ENCODE measurements at places on chromosomes 6 and 20.

DNA sequence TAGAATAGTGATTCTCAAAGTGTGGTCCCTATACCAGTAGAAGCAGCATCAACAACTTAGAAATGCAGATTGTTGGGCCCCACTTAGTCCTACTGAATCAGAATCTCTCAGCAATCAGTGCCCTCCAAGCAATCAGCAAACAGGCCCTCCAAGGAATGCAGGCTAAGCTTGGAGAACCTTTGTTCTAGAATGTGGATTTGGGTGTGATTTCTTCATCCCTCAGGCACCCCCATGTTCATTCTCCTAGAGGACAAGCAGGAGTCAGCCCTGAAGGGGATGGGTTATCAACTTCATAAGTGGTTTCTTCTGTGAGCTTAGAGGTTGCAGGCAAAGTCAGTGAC lies 40.5 kb upstream of the TAF8 start:
- no peak for DNase-seq

- DNase-seq, result no peak
Measured at GRCh38 chr6:75205776-75206575, at the start of gene COL12A1. TSS of gene COL12A1 (minus strand) at chr6:75206053. CDS start at chr6:75202792, 3,261 bp downstream.

DNA sequence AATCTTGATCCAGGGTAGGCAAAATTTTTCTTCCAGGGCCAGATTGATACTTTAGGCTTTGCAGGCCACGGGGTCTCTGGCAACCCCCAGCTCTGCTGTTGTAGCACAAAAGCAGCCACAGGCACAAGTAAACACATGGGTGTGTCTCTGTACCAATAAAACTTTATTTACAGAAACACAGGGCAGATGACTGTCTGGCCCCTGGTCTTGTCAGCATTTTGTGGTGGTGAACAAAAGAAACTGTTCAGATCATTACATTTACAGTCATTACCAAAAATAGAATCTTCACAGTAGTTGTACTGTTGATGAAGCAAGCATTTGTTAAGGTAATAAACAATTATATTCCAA lies 45.0 kb upstream of the KIF25 start:
- no peak for DNase-seq

GRCh38 chr6:116973976-116974375 lies 96.9 kb downstream of the RFX6 start:
- no peak for DNase-seq

- no peak for DNase-seq
Measured at GRCh38 chr6:20360471-20361119, 41.1 kb upstream of the E2F3 start.

GRCh38 chr6:158955255-158955654 lies 44.7 kb downstream of the RSPH3 start:
- no peak for DNase-seq

DNA sequence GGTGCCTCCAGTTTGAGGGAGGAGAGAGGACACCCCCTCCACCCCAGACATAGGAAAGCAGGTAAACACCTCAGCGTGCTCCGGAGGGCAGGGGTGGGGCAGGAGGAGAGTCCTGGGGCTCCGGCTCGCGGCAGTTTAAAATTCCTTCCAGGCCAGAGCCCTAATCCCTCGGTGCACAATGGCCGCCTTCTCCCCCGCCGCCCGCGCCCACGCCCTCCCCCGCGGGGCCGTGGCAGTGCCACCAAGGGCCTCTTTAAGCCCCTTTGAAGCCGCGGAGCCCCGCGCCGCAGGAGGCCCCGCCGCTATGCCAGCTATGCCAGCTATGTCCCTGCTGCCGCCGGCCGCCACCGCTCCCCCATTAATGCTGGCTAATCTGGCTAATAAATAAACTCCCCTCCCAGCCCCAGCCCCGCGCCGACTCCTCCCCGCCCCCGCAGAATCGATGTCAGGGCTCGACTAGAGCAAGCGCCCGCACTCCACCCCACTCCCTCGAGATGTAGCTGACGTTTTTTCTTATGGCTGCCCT lies 125.1 kb downstream of the MRPL14 start:
- DNase-seq, result no peak

GRCh38 chr6:163900570-163900969 lies 486.1 kb downstream of the QKI start:
- no peak for DNase-seq

DNA sequence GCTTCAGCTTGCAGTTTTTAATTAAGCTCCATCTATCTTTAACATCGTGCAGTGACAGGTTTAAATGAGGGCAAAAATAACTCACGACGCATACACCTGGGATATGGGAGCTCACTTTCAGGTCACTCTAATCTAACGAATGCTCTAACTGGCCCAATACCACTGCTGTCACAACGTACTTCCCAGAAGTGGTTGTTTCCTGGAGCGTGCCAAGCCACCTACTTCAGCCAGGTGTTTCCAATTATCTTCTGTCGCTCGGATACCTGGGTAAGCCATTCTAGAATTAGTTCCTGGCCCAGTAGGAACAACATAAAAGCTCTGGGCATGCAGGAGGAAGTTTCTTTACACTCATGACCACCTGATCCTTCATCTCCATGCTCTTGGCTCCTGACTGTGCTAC lies 147.4 kb downstream of the FOXC1 start:
- DNase-seq, result no peak

- no peak for DNase-seq
Measured at GRCh38 chr6:34350137-34350933, 42.1 kb downstream of the NUDT3 start.

DNA sequence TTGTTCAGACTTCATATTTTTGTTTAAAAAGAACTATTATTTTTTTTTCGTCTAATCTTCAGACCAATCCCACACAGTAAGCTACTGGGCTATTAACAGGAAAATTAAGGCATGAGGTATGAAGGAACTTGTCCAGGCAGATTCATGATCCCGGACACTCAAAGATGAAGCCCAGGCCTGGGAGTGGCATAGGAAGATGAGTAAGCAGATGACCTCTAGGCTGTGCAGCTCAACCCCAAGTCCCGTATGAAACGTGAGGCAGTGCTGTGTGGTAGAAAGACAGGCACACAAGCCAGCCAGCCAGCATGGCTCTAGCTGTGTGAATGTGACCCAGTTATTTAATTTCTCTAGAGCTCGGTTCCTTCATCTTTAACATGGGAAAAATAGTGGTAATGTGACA lies 231.9 kb downstream of the CLIC5 start:
- DNase-seq, result no peak

Measured in stimulated activated CD4-positive, alpha-beta T cell treated with anti-CD3 and anti-CD28 coated beads, Interleukin-1b, Interleukin-23, amount 100 ng/mL, for 1 hour (primary cell).